ENCODE measurements at places on chromosomes 1 and 21.

- DNase-seq: no peak
Observed at GRCh38 chr1:219147571-219148019, 26.1 kb upstream of the LYPLAL1 start.

DNA sequence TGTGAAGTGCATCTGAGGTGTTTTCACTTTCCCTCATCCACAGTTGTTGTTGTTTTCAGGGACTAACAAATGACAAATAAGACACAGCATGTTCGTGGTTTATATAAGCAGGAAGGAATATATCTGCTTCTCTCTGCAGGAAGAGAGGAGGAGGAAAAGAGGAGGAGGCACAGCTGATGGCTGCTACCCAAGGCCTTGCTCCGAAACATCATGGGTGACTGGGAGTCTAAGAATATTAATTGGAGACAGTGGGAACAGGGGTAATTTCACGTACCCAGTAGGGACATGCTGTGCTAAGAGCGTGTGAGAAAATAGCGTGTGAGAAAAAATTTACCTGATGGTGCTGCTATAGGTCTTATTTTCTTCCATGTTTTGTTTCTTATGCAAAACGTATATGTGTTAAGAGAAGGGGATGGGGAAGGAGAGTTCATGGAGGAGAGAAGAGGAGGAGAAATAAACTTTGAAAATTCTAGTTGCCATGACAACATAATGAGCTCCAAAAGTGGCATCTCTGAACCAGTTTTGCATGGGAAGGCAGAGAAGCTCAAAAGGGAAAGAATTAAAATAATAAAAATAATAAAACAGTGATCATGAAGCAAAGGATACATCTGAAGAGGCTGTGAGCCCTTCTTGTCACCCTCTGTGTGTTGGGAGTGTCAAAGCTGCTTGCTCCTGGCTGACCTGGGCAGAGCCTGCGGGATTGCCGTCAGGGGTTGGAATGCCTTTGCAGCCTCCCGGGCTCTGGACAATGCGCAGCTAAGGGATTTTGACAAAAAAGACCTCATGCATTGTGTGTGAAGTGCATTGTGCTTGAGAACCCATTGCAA, 192.0 kb downstream of the CACNA1E start:
- no peak for DNase-seq

GRCh38 chr1:22330092-22330759, 121.4 kb upstream of the ZBTB40 start:
- no peak for DNase-seq

DNA sequence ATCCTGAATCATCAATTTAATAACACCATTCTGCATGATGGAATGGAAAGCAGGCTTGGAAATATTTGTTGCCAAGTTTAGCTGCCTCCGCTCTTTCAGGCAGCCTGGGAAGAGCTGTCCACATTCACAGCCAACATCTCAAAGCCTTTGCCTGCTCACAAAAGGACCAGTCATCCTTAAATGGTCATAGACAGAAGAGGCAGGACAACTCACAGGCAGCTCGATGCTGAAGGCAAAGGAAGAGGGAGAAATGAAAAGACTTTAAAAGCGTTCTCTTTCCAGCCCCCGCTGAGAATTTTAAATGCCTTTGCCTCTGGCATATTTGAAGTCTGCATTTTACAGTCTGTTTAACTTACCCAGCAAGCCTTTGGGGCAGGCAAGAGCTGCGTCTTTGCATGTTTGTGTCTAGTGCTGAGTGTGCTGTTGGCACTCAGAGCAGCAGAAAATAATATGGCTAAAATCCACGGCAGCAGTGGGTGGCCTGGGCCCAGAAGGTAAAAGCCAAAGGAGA, 68.9 kb downstream of the NMNAT2 start:
- DNase-seq: no peak

DNA sequence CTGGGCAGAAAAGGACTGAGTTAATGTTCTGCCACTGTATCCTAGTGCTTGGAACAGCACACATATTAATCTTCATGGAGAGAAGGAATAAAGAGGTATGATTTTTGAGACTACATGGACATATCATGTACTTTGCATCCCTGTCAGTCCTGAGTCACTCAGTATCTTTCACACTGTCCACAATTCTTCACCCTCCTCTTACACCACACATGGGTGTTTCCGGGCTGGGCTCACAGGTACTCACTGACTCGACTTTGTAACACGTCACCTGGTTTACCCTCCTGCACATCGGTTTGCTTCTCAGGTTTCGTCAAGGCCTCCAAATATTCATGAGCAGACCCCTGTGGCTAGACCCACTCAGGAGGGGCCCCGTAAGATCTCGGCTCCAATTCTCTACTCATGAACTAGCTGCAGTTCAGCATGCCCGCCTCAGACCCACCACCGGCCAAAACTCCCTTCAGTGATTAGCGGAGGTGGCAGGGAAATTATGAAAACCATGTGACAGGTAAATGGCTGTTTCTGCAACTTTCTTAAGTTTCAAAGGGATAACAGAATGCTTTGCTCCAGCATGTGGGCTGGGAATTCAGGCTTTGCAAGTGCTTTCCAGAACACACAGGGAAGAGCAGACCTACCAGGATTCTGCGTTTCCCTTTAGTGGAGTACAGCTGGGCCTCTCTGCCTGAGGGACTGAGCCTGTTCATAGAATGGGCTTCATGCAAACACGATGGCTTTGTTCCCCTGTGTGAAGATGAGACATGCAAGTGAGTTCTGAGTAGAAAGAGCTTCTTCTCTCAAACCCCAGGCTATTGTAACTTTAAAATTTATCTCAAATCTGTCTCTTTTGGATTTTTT, 31.3 kb upstream of the TRABD2B start:
- no peak for DNase-seq

GRCh38 chr1:11339346-11340232, 66.6 kb downstream of the UBIAD1 start:
- DNase-seq: no peak

GRCh38 chr1:207753611-207754010, 1.8 kb downstream of the CD46 start:
- DNase-seq: no peak

GRCh38 chr1:232273011-232273410, 356.9 kb downstream of the SIPA1L2 start:
- DNase-seq: no peak

DNA sequence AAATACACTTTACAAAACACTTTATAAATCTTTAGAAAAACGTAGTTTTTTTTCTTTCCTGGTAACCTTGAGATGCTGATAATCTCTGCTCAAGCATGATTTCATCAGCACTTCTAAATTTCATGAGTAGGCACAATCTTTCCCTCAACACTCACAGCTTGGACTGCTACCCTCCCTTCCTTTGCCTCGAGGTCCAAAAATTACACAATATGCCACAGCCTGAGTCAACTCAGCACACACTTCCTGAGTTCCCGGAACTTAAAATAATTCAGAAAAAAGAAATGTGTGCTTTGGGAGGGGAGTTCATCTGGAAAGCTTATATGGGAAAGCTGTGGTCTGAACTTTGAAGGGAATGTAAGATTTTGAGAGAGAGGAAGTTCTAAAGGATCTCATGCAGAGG, 5.9 kb downstream of the CLCA2 start:
- DNase-seq: no peak

DNA sequence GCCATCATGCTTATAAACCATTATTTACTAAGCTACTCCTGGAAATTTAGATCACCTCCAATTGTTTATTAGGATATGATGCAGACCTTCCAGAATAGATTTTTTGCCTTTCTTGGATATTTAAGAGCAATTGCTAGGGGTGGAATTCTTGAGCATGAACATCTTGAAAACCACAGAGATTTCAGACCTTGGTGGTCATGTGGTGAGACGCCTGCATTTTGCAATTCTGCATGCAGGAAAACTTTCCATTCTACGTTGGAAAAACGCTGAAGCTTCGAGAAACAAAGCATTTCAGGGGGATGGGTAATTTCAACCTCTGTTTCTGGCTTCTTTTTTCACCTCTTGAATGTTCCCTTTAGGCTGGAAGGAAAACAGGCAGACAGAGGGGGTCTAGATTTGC, 596.3 kb downstream of the KIF26B start:
- no peak for DNase-seq

DNA sequence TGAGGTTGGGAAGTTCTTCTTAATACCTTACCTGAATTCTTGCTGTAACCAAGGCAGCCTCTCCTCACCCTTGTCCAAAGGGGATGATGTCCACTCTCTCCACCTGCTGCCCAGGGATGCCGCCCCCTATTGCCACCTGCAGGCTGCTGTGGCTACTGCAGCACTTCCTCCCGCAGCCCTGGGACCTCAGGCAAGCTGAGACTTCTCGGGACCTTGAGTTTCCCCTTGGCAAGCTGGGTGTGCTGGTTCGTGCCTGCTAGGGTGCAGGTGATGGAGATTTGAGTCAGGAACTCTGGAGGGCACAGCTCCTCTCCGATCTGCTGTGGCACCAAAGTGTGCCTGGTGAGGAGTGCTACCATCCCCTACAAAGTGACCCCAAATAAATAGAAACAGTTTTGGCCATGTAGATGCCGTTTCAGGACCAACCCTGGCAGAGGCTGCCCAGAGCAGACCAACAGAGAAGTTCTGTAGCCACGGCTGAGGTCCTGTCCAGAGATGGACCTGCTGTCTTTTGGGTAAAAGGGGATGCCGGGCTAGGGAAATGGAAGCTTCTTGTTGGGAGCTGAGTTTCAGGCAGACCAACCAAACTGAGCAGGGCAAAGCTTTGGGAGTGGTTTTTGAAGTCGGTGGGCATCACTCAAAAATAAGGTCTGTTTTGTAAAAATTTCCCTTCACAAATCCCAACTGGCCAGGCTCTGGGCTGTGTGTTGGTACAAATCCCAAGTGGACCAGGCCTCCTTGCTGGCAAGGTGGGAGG, 31.7 kb downstream of the RUNX3 start:
- DNase-seq: peak; percentile 59

- DNase-seq: no peak
Observed at GRCh38 chr21:25408666-25409065, 198.6 kb downstream of the MRPL39 start.

- no peak for DNase-seq
Observed at GRCh38 chr1:74470251-74470650, 42.2 kb downstream of the LRRC53 start.

DNA sequence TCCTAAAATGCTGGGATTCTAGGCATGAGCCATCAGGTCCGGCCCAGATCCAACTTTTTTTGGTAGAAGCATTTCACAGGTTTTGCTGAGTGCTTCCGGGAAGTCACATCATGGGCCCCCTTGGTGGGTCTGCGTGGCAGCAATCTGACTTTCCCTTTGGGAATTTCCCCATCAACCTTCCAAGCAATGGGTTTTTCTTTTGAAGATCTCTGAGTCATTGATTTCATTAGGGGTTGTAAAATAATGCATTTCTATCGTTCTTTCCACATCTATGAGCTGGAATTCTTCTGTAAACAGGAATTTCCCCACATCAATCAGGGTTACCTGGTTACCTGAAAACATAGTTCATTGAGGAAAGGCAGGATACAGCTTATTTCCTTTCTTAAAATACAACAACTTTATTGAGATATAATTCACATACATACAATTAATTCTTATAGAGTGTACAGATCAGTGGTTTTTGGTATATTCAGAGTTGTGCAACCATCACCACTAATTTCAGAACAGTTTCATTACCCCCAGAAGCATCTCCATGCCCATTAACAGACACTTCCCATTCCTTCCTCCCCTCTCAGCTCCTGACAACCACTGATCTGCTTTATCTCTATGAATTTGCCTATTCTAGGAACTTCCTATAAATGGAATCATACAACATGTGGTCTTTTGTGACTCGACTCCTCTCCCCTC, 9.9 kb upstream of the ZBTB17 start:
- no peak for DNase-seq

DNA sequence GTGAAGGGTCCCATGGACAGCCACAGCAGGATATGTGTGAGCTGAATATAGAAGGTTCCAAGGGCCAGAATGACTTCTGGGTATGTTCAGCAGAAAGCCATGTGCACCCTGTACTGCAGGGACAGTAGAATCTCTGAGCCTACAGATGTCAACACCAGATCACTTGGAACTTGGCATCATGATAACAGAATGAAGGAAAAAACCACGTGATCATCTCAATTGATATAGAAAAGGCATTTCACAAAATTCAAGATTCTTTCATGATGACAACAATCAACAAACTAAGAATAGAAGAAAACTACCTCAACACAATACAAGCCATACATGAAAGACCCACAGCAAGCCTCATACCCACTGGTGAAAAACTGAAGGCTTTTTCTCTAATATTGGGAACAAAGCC, 885 bp upstream of the KRTAP12-2 start:
- no peak for DNase-seq

- no peak for DNase-seq
Observed at GRCh38 chr1:221381910-221382623, 359.8 kb downstream of the DUSP10 start.

GRCh38 chr1:196779093-196779492, 4.5 kb downstream of the CFHR3 start:
- no peak for DNase-seq

GRCh38 chr1:219088778-219089557, 84.7 kb upstream of the LYPLAL1 start:
- peak; percentile 16 for DNase-seq

DNA sequence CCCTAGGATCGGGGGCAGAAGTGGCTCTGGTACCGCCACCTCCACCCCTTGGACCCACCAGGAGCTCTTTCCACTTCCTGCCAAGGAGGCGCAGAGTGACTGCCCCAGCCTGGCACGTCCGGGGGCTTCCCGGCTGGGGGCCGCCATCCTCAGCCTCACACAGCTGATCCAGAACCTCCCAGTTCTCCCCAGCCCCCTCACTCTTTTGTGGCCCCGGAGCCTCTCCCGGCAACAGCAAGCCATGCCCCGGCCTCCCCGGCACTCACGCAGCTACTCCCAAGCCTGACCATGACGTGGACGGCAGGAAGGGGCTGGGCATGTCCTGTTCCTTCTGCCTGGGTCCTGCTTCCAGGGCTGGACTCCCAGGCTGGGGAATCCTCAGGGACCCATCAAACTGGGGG, 17.1 kb downstream of the TP73 start:
- no peak for DNase-seq

DNA sequence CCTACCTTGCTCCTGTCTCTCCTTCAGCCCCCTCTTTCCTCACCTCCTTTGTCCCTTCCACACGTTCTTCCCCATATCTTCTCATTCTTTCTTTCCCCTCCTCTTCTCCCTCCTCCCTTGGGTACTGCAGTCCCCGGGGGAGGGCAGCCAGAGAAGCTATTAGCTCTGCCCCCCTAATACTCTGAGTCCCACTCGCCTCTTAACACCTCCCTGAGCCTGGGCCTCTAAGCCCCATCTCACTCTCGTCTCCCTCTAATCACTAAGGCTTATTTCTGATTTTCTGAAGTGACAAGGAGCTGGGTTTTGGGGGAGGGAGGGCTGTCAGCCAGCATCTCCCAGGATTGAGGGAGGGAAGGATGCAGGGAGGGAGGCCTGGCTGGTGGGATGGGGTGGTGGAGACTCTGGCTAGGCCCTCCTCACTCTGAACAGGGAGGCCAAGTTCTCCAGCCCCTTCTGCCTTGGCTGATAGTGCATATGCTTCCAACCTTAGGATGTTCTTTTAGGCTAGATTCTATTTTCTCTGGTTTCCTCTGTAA, 25.6 kb upstream of the DMBX1 start:
- no peak for DNase-seq

- DNase-seq: no peak
Observed at GRCh38 chr1:57019236-57019839, 53.5 kb upstream of the C8B start.

GRCh38 chr1:10181154-10181553, 29.2 kb upstream of the KIF1B start:
- DNase-seq: no peak

- DNase-seq: peak; percentile 30
Observed at GRCh38 chr1:26280333-26281042, 602 bp downstream of the SH3BGRL3 start.
